ENCODE measurements at places on chromosomes 3 and 15.

- DNase-seq = no peak
These were observed 26.6 kb upstream of the PAQR5 start for GRCh38 chr15:69272139-69272538.

GRCh38 chr3:34046154-34046553 is 247.7 kb downstream of the PDCD6IP start:
- no peak for DNase-seq

DNA sequence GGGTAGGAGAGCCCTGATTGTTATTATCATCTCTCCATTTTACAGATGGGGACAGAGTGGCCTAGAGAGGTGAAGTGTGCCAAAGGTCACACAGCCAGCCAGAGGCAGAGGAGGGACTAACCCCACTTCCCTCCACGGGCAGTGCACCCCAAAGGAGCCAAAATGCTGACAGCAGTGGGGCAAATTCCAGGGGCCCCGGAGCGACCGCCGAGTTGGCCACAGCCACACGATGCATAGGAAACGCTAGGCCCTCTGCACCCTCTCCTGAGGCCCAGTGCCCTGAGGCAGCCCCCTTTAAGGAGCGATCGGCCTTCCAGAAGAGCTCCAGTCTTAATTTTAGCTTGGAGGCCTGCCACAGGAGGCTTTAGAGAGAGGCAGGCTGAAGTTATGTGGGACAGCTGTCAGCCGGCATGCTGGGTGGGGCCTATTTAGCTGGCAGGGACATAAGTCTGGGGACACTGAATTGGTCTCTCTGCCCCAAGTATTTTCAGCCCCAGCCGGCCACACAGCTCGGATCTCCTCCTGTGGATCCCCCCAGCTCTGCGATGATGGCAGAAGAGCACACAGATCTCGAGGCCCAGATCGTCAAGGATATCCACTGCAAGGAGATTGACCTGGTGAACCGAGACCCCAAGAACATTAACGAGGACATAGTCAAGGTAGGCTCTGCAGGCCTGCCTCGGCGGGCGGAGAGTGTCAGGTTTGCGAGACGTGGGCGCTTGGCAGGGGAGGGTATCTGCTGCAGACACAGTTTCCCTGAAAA is at the start of gene CAV3:
CAV3 (plus strand) TSS at position 471 of the 763 bp plus-strand sequence; CDS start at position 546, 75 bp downstream.
- DNase-seq = no peak

DNA sequence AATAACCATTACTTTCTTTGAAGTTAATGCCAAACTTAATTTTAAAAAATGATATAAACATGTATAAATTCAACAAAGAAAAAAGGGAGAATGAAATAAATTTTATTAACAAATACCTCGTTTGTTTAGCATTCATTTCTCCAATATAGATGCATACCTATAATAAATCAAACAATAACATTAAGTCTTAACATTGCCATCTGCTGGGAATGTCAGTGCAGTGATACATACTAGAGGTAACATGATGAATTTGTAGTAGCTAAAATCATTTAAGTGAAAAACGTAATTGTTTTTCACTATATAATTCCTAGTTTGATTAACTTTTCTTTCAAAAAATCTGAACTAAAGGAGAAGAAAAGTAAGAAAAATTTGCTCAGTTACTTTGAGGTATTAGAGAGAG is 340.2 kb upstream of the CBLB start:
- no peak for DNase-seq

DNA sequence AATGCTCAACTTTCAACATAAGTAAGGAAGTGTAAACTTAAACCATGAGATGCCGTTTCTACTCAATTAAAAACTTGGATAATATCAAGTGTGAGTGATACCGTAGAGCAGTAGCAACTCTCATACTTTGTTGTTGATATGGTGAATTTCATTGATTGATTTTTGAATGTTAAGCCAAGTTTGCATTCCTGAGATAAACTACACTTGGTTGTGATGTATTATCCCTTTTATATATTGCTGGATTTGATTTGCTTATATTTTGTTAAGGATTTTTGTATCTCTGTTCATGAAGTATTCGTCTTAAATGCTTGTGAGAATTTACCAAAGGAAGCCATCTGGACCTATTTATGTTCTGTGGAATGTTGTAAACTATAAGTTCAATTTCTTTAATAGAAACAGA is 21.7 kb downstream of the SLMAP start:
- no peak for DNase-seq

- DNase-seq = no peak
These were observed 34.2 kb upstream of the B3GNT5 start for GRCh38 chr3:183218826-183219225.

DNA sequence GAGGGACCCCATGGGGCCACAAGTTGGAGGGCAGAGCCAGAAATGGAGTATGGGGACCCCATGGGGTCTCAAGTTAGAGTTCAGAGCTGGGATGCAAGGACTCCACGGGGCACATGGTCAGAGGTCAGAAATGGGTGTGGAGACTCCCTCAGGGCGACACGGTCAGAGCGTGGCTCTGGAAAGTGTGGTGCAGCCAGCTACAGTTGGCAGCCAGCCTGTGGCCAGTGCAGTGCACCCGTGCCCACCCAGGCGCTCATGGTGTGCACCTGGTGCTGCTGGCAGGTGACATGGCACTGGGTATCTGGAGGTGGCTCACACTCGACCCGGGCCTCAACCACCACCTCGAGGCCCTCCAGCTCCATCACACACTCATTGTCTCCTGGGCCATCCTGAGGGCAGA is 11.2 kb downstream of the PLXNB1 start:
- no peak for DNase-seq

DNA sequence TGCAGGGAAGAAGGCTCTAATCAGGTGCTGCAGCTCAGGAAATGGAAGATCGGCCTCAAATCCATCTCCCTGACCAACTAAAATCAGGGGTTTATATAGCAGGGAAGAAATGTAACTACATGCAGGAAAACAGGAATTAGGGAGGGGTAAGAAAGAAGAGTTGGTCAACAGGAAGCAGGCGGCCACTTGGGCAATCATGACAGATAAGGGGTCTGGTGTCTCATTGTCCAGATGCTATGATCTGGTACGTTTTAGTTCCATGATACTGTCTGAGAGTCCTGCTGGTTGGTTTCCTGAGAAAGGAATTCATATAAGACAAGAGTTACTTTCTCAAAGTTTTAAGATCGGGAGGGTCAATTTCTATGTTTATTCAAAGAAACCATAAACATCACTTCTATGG is 24.2 kb downstream of the KATNBL1 start:
- no peak for DNase-seq

GRCh38 chr3:101719604-101720185 is 4.7 kb upstream of the CEP97 start:
- DNase-seq = no peak

GRCh38 chr15:42053010-42053409 is 32.2 kb upstream of the PLA2G4E start:
- no peak for DNase-seq

- DNase-seq = no peak
These were observed 7.5 kb downstream of the ABTB1 start for GRCh38 chr3:127680146-127680661.

DNA sequence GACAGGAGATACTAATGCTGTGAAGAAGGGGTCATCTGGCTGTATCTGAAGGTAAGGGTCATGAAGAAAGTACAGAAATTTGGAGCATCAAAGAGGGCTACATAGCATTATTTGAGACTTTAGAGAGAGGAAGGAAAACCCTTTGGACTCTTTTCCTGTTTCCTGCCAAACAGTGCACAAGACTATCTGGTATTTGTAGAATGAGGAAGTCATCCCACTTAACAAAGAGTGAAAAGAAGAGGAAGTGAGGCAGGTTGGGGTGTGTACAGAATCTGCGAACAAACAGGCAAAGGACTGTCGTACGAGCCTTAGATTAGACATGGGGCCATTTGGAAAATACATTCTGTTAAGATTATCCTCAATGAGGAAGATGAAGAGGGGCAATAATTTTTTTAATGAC is 546.8 kb upstream of the EPHA6 start:
- DNase-seq = no peak

DNA sequence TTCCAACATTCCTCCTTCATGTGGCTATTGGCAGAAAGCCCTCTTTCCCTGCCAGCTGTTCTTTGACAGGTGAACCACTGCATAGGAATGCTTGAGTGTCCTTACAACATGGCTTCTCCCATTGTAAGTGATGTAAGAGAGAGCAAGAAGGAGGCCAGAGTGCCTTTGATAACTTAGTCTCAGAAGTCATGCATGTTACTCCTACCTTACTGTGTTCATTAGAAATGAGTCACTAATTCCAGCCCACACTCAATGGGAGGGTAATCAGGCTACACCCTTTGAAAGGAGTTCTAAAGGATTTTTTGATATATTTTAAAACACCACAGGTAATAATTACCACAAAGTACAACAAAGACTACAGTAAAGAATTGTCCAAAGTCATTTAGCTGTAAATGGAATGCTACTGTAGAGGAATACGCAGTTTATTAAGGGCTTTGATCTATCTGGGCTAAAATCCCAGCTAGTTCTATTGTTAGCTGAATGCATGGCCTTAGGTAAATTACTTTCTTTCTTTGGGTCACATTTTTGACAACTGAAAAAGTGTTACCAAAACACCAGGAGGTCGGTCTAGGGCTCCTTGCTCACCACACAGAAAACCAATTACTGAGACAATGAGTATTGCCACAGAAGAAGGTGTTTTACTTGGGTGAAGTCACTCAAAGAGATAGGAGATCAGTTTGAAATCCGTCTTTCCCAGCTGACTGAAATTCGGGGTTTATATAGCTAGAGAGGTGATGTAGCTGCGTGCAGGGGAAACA is 154.9 kb downstream of the GRM7 start:
- DNase-seq = no peak

GRCh38 chr3:113747283-113748046 is 630 bp downstream of the ATP6V1A start:
- DNase-seq = no peak

DNA sequence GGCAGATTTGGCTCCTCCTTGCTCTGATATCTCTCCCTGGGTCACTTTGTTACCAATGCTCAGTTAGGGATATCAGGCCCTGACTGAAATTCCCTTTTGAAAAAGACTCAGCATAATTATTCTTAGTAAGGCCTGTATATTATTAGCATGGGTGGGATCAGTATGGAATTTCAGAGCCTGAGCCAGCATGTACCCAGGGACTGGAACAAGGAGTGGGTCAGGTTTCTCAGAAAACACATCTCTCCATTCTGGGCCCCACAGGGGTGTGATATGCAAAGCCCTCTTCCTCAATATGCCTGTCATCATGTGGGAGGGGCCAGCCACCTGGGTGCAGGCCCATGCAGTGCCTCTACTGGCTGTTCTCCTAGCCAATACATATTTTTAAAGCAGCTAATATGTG is 423.2 kb downstream of the EPHB1 start:
- DNase-seq = no peak

- no peak for DNase-seq
These were observed 44.8 kb downstream of the ANP32A start for GRCh38 chr15:68775671-68776476.

GRCh38 chr15:58573270-58573669 is 141.5 kb downstream of the LIPC start:
- no peak for DNase-seq

DNA sequence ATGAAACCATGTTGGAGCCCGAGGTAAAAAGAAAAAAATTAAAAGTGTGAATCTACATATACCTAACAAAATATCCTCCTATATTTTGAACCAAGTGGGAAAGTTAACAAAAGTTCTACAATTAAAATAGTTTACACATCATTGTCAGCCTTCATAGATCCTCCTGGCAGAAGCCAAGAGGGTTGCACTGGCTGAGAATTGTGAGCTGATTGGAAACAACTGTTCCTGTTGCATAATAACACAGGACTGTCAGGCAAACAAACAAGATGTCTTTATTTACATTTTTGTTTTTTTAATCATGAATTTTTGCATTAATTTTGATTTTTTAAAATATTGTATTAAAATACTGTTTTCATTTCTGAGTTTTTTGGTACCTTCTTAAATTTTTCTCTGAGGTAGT is 215.2 kb upstream of the MME start:
- no peak for DNase-seq

DNA sequence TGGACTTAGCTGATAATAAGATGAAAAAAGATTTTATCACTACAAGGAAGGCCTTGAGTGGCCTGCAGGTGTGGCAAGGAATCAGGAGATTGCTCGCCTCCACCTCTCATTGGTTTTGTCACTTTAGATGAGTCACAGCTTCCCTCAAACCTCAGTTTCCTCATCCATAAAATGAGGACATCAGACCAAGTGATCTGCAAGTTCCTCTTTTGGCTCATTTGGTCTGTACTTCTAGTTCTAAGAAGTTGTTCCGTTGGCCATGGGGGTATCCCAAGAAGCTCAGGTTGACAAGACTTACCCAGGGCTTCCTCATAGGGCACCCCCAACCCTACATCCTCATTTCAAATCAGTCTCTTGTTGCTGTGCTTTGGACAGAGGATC is 254.1 kb downstream of the UACA start:
- DNase-seq = no peak

GRCh38 chr3:198081421-198081844 is 121.4 kb downstream of the LMLN start:
- DNase-seq = no peak

GRCh38 chr3:115086344-115086743 is 60.7 kb downstream of the ZBTB20 start:
- no peak for DNase-seq

DNA sequence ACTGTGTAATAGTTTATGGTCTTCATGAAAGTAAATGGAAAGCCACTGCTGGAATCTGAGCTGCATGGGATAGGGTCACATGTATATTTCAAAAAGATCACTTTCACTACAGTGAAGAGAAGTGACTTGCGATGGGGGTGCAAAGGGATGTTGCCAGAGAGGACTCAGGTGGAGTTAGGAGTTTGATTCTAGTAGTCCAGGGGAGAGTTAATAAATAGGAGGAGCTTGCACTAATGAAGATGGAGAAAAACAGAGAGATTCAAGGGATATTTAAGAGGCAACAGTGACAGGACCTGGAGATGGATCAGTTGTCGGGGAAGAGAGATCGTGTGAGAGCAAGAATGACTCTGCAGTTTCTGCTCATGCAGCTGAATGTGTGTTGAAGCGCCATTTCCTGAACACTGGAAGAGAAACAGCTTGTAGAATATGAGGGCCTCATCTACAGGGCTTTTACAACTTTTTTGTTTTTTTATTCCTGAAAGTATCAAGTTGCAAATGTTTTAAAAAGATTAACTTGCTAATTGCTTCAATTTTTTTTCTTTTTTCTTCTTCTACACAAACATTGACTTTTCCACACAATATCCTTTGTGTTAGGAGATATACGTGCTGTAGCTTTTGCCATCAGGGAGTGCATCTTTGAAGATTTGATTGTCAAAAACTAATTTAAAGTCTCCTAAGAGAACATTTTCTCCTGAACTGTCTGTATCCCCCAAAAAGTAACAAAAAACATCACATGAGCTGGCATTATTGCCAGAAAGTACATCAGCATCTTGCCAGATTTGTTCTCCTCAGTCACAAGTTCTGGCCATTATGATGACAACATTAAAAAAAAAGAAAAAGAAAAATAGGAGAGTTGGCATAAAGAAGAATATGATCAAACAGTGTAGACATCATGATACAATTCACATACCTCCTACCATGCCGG is 37.5 kb downstream of the SETMAR start:
- no peak for DNase-seq

Measured in NCI-H1930 (cell line).